ENCODE measurements at places on chromosomes 1 and 21.

- peak; percentile 55 for DNase-seq
Measured at GRCh38 chr1:35672116-35672515, 30.8 kb upstream of the PSMB2 start.

DNA sequence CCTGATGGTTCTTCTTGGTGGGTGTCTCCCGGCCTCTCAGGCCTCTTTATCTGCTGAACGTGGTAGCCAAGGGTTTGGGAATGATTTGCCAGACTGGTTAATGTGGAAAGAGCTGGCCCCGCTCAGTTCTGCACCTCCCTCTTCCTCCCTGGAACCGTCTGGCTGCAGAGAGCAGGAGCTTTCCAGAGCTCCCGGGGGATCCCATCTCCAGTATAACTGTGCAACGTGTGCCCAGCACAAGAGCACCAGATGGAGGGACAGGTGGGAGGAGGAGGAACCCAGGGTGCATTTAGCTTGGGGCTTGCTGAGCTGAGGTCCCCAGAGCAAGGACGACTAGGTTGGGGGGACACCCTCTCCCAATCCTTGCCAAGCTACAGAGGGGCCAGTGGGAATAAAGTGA lies 5.0 kb downstream of the TFF1 start:
- DNase-seq = no peak

DNA sequence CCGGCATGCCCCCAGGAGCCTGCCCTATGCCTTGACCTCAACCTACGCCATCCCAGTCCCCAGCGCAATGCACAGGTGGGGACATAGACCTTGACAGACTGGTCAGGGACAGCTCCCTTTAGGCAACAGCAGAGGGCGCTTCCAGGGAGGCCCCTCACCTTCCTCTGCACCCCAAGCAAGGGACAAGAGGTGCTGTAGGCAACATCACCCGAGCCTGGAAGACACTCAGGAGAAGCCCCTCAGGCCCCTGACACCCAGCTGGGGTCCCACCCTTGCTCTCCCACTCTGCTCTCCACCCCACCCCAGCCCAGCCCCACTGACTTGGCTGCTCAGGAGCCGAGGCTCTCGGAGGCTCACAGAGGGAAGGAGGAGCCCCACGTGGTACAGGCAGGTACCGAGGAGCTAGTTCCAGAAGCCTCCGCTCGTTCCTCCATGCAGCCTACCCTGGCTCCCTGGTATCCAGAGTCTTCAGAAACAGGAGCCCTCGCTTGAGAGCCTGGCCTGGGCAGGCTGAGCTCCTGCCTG lies 2.4 kb upstream of the WNT3A start:
- DNase-seq = peak; percentile 37

DNA sequence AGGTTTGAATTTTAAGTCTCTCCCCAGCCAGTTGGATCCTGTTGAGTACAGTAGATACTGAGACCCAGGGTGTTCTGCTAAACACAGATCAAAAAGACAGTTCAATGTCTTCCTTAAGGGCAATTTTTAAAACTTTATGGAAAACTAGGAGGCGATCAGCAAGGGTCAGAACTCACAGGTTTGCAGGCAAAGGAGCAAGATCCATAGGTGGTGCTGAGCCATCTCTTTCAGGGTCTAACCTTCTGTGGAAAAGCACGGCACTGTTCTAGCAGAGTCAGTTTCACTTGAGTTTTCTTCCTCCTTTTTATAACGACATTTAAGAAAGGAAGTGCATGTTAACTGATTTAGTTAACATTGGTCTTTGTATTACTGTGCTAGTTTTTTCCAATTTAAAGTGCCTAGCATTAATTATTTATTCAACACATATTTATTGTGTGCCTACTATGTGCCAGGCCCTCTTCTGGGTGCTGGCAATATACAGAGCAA lies at the start of gene CD84:
CD84 (minus strand) TSS at position 281 of the 486 bp plus-strand sequence; CDS start at position 222, 59 bp downstream.
- no peak for DNase-seq

DNA sequence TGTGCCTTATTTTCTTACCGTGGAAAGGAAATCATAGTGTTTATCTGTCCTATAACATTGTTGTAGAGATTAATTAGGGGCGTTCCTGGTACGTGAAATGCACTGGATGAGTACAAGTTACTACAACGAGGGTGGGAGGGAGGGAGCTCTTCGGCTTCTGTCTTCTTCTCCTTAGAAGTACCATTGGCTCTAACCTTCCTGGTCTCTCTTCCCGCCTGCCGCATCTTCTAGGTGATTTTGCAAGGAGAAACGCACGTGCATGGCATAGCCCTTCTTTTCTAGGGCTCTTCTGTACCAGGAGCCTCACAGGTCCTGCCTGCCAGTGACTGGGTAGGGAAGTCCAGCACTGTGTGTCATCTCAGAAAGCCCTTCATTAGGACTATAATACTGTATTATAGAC lies 16.8 kb downstream of the SH3BP5L start:
- no peak for DNase-seq

- no peak for DNase-seq
Measured at GRCh38 chr1:234988155-234988517, 140.5 kb downstream of the TOMM20 start.

DNA sequence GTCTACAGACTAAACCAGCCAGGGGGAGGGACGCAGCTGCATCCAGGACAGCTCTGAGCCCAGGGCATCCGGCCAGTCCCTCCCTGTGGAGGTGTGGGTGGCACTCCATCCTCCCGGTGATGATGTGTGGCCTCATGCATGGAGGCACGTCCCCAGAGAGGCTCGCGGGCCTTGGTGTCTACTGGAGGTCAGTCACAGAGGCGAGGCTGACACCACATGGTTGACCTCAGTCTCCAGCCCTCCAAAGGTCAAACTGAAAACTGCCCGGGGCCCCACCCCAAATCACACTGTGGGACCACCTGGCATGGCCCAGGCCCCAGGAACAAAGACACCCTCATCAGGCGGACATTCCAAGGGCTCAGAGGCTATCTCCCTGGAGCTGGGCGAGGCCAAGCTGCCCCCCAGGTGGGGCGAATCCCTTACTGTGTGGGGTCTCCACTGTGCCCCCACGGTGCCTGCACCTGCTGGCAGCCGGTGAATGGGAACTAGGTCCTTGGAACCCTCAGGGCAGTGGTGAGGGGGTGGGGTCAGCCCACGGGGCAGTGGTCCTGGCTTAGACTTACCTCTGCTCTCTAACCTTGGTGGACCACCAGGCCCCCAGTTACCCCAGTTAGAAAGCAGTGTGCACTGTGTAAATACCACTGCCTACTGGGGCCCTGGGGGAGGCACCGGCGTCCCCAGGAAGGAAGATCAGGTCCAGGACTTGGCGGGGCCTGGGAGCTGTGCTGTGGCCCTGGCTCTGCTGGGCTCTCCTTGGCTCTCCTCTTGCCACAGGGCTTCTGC lies 49.1 kb downstream of the TRPM2 start:
- DNase-seq = no peak

DNA sequence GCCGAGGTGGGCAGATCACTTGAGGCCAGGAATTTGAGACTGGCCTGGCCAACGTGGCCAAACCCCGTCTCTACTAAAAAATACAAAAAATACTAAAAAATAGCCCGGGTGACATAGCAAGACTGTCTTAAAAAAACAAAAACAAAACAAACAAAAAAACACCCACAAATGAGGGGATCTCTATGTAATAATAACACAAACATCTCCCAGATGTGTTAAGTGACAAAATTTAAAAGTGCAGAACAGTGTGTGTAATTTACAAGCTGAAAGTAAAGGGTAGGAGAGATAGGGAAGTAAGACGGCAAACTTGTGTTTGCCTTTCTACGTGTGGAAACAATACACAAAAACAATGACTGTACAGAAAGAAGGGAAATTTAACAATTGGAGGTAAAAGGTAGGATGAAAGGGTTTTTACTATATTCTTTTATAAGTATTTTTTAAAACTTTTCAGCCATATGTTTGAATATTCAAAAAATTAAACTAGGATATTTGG lies 36.3 kb downstream of the ARID4B start:
- DNase-seq = no peak

DNA sequence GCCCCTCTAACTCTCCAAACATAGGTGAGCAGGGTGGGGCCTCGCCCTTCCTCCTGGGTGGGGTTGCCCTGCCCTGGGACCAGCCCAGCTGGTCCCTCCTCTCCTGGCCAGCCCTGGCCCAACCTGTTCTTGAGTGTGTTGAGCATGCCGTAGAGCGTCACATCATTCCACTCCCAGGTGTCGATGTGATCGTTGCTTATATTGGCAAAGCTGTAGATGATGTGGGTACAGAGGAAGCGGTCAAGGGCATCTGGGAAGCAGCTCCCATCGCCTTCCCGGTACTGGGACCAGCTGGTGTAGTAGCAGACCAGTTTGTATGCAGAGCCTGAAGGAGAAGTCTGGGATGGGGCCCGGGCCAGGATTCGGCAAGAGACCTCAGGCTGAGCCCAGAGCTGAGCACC lies 1.4 kb downstream of the CHI3L1 start:
- no peak for DNase-seq

- DNase-seq = no peak
Measured at GRCh38 chr1:55981010-55981650, 598.2 kb downstream of the PLPP3 start.

GRCh38 chr1:209646558-209646957 lies 5.7 kb downstream of the LAMB3 start:
- DNase-seq = no peak

DNA sequence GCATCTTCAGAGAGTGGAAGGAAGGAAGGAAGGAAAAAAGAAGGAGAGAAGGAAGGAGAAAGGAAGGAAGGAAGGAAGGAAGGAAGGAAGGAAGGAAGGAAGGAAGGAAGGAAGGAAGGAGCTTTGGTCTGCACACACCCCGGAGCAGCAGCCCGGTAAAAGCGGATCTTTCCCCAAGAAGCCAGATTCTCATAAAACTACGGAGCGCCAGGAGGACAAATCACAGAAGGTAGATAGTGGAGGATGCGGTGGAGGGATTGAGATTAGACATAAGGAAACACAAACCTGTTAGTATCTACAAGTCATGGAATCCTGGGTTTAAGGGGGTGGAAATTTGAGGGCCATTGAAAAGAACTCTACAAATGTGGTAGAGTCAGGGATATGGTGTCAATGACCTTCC lies 36.7 kb downstream of the PAX7 start:
- no peak for DNase-seq

GRCh38 chr1:8174807-8175206 lies 143.1 kb upstream of the SLC45A1 start:
- no peak for DNase-seq

GRCh38 chr1:108211014-108211413 lies 10.9 kb upstream of the SLC25A24 start:
- DNase-seq = no peak

GRCh38 chr1:110617589-110617988 lies 11.4 kb upstream of the KCNA2 start:
- no peak for DNase-seq

- DNase-seq = no peak
Measured at GRCh38 chr1:3018051-3018471, 3.2 kb upstream of the ACTRT2 start.

- no peak for DNase-seq
Measured at GRCh38 chr1:112982853-112983536, 27.0 kb upstream of the SLC16A1 start.

- no peak for DNase-seq
Measured at GRCh38 chr1:93588206-93588605, 93.4 kb downstream of the BCAR3 start.

- DNase-seq = no peak
Measured at GRCh38 chr1:206723805-206724472, 39.2 kb downstream of the MAPKAPK2 start.

GRCh38 chr1:216919060-216919970 lies 196.1 kb upstream of the ESRRG start:
- DNase-seq = no peak

GRCh38 chr1:232183266-232183800 lies 446.6 kb downstream of the SIPA1L2 start:
- no peak for DNase-seq

DNA sequence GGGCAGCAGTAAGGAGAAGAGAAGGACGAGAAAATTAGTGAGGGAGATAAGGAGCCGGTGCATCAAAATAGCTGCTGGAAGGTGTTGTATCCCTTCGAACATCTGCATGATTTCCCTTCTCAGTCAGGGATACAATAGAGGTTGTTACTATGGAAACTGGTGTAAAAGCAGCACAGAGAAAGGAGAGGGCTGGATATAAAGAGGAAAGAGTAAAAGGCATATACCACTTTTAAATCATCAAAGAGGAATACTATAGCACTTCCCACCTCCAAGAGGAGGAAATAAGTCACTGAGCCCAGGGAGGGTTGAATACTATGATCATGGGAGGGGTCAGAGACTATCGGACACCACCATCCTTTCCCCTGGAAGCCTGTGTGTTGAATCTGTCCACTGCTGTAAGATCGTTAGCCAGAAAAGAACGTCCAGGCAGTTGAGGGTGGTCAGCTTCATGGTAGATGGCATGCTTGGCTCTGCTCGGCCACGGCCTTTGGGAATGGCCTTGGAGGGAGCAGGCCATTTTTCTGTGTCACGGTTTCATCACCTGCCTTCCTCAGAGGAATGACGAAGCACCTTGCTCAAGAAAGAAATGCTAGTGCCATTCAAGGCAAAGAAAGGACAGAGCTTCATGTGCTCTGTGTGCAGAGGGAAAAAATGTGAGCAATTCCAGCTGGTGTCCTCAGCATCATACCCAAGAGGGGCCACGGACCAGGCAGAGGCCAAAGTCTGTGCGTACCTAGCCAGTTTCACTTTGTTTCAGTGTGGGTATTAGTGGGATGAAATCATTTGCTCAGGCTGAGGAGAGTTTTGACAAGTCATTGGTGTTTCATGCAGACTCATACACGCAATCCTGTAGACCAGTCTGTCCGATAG lies 64.2 kb downstream of the IRF2BP2 start:
- peak; percentile 47 for DNase-seq

GRCh38 chr1:198167436-198167934 lies 10.7 kb downstream of the NEK7 start:
- DNase-seq = no peak
